ENCODE measurements at places on chromosomes 7 and 10.

DNA sequence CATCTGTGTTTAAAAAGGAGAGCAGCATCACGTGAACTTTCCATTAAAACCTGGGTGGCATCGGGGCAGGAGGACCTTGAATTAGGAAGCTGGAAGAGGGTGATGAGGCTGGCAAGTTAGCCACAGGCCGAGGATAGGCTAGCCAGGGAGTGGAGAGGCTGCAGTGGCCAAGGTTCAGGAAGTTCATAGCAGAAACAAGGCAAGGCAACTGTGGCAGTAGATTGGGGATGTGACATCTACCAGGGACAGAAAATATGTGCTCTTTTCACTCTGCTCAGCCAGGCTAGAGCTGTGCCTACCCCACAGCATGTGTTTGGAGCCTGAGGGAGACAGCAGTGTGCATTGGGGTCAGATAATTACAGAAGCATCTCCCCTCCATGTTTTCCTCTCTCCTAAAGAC is 2.2 kb upstream of the INPP5F start:
- no peak for DNase-seq

GRCh38 chr10:42830237-42830636 is 47.6 kb downstream of the BMS1 start:
- no peak for DNase-seq

DNA sequence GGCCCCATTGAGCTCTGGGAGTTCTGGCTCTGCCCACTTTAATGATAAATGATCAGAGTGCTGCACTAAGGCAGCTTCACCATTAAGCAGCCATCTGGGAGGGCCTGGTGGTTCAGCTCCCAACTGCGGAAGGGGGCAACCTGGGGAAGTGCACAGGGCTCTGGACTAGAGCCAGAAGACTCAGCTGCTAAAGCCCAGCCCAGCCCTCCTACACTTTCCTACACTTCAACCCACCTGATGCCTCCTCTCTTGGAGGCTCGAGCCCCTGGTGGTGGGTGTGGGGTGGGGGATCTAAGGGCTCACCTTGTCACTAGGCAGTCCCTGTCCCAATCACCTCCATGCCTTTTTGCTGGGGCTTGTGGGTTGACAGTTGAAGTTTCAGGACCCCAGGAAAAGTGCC is 60.6 kb upstream of the ANTXRL start:
- DNase-seq, result no peak

GRCh38 chr7:106896231-106896630 is 31.1 kb downstream of the PIK3CG start:
- DNase-seq, result no peak

- no peak for DNase-seq
Observed at GRCh38 chr10:794382-794956, 105.0 kb upstream of the DIP2C start.

DNA sequence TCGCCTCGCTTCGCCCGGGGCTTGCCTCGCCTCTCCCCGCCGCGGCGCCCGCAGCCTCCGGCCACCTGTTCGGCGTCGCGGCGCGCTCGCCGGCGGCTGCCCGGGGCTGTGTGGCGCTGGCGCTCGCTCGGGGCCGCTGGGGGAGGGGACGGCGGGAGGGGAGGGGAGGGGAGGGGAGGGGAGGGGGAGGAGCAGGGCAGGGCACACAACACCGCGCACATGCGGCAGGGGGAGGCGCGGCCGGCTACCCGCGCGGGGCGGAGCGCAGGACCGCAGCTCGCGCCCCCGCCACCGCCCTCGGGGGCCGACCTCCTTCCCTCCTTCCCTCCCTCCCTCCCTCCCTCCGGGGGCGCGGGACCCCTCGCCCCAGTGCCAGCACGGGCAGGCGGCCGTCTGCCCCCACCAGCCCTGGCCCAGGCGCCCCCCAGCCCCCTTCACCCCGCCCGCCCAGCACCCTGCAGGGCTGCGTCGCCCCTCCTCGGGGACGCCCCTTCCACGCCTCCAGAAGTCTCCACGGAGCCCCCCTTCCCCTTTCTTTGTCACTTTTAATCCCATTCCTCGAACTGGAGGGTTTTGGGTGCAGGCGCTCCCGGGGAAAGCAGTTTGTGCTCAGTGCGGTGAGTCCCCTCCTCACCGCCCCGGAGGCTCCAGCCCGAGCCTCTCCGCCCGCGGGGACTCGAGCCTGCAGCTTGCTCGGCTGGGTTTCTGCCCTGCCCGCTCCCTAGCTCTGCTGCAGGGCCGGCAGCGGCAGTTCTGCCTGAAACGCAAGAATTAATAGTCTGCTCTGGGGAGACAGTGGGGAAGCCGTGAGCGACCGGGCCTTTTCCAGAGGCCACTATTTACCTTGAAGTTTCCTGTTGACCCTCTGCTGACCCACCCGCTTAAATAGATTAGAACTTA is at the start of gene PARD3:
TSS of gene PARD3 (minus strand) at position 112 of the 900 bp plus-strand sequence. CDS start 301 bp downstream, outside the sequence.
- DNase-seq, result no peak

DNA sequence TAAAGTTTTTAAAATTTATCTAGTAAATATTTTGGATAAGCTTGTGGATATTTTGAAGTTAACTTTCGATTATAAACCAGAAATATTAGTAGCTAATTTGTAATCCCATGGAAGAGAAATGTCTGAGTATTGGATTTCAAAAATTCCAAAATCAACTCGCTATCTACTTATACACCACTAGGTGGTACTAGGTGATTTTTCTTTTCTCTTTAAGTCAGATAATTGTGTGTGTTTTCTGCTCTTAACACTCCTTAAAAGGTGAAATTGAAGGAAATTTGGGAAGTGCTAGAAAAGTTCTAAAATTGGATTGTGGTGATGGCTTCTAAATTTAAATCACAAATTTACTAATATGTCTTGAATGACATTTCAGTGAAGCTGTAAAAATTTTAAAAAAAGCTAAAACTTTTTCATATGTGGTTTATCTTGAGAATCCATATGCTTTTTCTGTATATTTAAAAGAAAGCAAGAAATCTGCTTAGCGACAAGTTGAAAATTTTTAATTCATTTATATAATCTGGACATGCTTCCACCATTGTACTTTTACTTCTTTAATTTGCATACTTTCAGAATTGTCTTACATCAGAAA is 90.2 kb downstream of the IPMK start:
- DNase-seq, result no peak

GRCh38 chr7:122553761-122554160 is 145.2 kb downstream of the RNF133 start:
- DNase-seq, result no peak

- DNase-seq, result no peak
Observed at GRCh38 chr7:84677117-84677732, 482.6 kb upstream of the SEMA3A start.

GRCh38 chr7:77368974-77369373 is 47.2 kb downstream of the GSAP start:
- no peak for DNase-seq

DNA sequence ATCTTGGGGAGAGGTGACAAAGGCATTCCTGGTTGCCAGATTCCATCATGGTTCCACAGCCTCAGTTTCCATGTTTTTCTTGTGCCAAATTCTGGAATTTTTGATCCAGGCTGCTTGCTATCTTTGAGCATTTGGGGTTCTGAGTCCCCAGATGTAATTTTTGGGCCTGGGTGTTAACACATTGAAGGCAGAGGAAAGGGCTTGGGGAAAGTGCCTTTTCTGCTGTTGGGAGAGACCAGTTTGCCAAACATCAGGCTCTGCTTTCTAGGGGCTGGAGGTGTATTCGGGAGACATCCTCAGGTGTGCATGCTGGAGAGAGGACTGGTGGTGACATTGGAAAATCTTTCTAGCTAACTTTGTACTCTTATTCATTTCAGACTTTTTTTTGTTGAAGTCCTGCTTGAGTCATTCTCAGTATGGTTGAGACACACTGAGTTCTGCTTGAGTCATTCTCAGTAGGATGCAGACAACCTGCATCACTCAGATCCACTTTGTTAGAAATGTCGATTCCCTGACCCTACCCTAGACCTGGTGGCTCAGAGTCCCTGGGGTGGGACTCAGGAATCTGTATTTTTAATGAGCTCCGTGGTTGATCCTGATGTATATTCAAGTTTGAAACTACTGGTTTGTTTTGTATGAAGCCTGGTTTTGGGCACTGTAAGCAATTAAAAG is 101.0 kb downstream of the LRMDA start:
- DNase-seq, result no peak

DNA sequence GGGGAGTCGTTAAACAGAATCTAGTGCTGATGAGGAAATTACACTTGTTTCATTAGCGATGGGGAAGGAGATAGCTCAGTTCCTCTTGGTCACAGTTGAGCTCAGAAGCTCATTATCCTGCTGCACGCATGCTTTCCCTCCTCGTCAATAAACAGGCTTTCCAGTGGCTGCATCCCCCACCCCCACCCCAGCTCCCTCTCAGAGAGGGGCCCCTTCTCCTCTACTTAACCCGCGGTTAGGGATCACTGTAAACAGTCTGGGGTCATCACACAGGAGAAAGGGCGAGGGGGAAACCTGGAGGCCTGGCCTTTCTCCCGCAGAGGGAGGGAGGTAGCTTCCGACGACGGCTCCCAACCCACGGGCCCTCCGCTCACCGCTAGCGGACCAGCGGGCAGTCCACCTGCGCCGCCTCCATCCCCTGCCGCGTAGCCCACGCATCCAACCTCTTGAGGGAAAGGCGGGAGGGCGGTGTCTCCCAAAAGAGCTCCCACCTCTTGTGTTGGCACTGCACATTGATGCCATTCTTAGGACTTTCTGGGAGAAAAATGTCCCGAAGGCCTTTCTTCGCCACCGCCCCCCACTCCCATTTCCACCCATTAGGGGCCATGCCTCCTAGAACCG is 80.8 kb downstream of the PAX2 start:
- no peak for DNase-seq

- no peak for DNase-seq
Observed at GRCh38 chr10:6067457-6067856, 5.3 kb upstream of the IL2RA start.

DNA sequence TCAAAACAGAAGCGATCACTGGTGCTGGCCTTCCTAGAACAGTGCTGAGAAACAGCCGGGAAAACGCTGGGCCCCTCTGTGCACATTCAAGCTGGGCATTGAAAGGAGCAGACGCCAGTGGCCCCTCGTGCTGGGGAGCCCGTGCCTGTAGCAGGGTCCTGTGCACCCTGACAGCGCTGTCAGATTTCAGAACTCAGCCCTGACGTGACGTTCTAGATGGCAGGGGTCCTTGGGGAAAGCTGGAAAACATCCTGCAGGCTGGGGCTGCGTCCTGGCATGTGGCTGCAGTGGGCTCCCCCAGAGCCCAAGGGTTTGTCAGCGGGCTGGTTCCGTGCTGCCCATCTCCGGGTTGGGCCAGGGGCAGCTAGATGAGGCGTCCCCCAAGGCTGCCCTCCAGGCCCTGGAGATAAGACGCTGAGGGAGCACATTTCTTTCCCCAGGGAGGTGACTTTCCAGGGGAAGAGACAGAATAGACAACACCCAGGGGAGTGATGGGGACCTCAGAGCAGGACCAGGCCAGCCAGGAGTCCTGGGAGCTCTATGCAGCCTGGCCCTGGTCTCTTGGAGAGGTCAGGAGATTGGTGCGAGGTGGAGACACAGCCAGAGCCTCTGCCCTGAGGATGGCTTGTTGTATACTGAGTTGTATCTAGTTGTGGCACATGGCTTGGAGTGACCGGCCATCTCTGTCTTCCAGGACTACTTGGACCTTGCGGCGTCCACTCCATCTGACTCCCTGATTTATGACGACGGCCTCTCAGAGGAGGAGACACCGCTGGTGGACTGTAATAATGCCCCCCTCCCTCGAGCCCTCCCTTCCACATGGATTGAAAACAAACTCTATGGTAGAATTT is 12.1 kb upstream of the CSGALNACT2 start:
- DNase-seq, result no peak

- no peak for DNase-seq
Observed at GRCh38 chr7:157470017-157470322, 133.2 kb downstream of the DNAJB6 start.

- no peak for DNase-seq
Observed at GRCh38 chr7:1716263-1717094, 46.4 kb downstream of the ELFN1 start.

- DNase-seq, result no peak
Observed at GRCh38 chr10:119022846-119023552, 6.5 kb upstream of the NANOS1 start.

DNA sequence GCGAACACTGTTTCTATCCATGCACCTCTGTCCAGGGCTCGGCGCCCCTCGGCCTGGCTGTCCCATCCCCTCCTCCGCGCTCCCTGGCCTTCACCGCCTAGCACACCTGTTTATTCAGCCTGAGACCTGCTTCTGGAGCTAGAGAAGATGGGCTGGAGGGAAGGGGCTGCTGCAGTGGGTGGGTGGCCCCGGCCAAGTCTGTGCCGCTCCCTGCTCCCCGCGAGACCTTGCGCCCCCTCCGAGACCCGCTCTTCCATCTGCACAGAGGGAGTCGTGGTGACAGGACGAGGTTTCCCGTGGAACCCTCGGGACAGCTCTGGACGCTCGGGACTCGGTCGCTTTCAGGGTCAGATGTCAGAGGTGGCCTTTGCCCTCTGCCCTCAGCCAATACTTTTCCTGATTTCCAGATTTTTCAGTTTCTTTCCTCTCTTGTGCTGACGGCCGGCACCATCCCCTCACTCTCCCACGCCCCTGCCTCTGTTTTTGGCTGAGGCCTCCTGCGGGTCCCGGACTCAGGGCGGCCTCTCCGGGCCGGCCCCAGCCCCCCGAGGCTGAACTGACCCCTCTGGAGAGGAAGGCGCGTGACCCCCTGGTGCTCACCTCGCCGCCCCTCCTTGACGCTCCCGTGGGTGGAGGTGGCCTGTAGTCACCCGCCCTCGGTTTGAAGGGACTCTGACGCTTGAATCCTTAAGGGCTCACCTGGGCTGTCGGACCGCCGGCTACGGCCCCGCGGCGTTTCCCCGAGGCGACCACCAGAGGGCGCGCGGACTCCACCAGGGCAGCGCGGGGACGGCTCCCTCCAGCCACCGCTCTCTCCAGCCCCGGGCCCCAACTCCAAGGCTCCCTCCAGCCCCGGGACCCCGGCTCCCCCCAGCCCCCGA is 15.6 kb downstream of the SHH start:
- peak; percentile 44 for DNase-seq

- DNase-seq, result no peak
Observed at GRCh38 chr7:69122953-69123352, 475.3 kb upstream of the AUTS2 start.

- no peak for DNase-seq
Observed at GRCh38 chr10:602391-603005, 87.0 kb downstream of the DIP2C start.

DNA sequence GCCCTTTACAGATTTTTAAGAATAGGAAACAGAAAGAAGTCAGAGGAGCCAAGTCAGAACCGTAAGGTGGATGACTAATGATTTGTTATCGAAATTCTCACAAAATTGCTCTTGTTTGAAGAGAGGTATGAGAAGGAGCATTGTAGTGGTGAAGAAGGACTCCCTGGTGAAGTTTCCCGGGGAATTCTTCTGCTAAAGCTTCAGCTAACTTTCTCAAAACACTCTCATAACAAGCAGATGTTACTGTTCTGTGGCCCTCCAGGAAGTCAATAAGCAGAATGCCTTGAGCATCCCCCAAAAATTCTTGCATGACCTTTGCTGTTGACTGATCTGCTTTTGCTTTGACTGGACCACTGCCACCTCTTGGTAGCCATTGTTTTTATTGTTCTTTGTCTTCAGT is 152.9 kb downstream of the HGF start:
- DNase-seq, result no peak

GRCh38 chr10:55358539-55358938 is 557.5 kb upstream of the PCDH15 start:
- DNase-seq, result no peak

All from T follicular helper cell (primary cell).